ENCODE measurements at places on chromosomes 7 and 10.
A peak's percentile ranks its signal among the peaks of the same experiment; 100 is the strongest.

GRCh38 chr7:98988641-98989040, 110.3 kb downstream of the TRRAP start:
- DNase-seq: no peak

DNA sequence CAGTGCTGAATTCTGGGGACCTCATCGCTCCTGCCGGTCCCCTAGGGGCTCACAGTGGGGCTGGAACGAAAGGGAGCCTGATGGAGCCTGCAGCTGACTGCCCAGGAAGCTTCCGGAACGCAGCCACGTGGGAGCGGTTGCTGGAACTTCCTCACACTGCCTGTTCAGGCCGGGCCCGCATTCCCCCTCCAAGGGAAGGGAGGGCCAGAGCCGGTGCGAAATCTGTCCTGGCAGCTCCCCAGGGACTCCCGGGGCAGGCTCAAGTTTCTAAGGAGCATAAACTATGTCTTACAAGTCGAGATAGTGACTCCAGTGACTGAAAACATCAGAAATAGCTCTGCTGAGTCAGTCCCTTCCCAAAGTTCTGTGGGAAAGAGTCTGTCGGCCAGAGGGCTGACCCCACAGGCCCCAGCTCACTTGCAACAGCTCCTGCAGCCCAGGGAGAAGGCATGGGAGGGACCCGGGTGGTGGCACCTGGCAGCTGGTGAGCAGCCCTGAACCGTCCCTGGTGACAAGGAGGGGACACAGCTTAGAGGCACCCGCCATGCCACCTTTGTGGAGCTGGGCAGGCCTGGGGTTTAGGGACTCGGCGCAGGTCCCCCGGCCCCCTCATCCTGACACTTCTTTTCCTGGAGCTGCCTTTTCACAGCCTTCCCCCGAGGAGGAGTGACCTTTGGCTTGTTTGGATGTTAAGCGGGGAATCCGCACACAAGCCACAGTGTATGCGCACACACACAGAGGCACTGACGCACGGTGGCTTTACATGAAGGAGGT, 47.6 kb downstream of the PDGFA start:
- DNase-seq: no peak

DNA sequence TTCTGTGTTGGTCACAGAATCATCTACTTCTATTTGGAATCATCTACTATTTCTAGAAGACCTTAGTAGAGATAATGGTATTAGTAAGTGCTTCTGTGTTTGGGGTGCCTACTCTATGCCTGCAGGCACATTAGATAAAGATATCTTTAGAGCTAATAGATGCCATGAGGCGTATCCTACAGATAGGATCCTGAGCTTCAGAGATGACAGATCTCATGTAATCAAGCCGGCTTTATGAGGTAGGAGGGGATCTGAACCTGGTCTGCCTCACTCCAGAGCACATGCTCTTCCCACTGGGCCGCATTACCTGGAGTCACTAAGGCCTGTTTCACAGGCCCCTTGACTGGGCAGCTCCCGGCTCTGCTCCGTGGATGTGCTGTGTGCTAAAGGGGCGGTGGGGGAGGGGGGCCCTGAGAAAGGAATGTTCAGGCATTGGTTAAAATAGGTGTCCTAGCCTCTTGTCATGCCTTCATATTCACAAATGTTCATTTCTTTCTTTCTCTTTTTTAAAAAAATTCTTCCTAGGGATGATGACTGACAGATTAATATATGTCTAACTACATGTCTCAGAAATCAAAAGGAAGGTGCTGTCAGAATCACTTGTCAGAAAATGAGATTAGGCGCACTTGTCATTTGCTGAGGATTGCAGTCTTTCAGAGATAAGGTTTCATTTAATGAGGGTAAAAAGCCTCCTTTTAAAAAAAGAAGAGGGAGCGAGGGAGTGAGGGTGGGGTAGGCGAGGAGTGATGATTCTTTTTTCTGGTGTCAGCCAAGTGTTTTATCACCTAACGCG, 458.0 kb upstream of the GALNT17 start:
- no peak for DNase-seq

GRCh38 chr10:70528741-70529362, 50.3 kb downstream of the PALD1 start:
- no peak for DNase-seq

GRCh38 chr7:3880228-3880987, 579.4 kb downstream of the SDK1 start:
- no peak for DNase-seq

DNA sequence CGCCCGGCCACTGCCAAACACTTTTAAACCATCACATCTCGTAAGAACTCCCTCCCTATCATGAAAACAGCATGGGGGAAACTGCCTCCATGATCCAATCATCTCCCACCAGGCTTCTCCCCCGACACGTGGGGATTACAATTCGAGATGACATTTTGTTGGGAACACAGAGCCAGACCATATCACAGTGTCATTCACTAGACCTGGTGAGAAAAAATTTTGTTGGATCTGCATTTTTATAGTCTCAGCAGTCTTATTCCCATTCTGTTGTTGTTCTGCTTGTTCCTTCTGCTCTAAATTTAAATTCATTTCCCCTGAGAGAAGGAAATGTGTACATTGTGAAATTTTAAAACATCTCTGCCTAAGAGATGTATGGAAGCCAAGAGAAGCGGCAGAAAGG, 4.8 kb upstream of the MKLN1 start:
- no peak for DNase-seq

GRCh38 chr7:42461537-42461936, 224.5 kb upstream of the GLI3 start:
- DNase-seq: no peak

- DNase-seq: peak; percentile 9
Observed at GRCh38 chr10:93573051-93573909, 6.8 kb downstream of the FFAR4 start.

GRCh38 chr10:31070691-31071090, 39.0 kb upstream of the ZNF438 start:
- DNase-seq: no peak

GRCh38 chr7:1131471-1132265, 28.3 kb downstream of the ZFAND2A start:
- DNase-seq: no peak

GRCh38 chr10:8211631-8212030, 157.1 kb downstream of the GATA3 start:
- DNase-seq: no peak

DNA sequence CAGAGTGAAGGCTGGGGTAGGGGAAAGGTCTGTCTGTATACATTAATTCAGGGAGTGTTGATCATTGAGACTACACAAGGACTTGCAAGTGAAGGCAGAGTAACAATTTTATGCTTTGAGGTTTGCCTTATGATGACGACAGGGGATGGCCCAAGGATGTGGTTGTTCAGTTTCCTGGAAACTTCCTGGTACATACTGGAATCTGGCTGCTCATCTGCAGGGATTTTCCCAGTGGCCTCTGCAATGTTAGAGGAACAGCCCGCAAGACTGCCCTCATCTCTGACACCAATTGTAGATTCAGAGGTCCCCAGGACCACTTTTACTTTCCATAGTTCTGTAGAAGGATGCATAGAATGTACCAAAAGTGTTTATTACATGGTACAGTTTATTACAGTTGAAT, 189.6 kb downstream of the TMEM178B start:
- no peak for DNase-seq

DNA sequence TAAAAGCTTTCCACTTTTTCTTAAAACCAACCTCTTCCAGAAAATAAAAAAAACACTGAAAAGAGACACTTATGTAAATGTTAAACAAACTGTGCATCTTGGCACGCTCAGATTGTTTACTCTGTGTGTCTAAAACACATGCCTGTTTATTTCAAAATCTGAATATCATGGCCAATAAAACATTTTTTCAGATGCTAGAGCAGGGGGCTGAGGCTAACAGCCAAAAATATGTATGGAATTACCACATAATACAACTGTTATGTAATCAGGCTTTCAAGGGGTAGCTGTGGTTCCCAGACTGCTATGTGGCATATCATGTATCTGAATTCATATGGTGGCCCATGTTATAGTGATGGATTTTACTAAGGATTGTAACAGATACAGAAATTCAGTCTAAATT, 130.4 kb downstream of the HIBADH start:
- no peak for DNase-seq

GRCh38 chr7:39950473-39951225, 593 bp downstream of the CDK13 start:
- DNase-seq: no peak

GRCh38 chr10:99539820-99540219, 7.1 kb downstream of the NKX2-3 start:
- no peak for DNase-seq

- no peak for DNase-seq
Observed at GRCh38 chr7:75696263-75697037, 42.3 kb downstream of the HIP1 start.

DNA sequence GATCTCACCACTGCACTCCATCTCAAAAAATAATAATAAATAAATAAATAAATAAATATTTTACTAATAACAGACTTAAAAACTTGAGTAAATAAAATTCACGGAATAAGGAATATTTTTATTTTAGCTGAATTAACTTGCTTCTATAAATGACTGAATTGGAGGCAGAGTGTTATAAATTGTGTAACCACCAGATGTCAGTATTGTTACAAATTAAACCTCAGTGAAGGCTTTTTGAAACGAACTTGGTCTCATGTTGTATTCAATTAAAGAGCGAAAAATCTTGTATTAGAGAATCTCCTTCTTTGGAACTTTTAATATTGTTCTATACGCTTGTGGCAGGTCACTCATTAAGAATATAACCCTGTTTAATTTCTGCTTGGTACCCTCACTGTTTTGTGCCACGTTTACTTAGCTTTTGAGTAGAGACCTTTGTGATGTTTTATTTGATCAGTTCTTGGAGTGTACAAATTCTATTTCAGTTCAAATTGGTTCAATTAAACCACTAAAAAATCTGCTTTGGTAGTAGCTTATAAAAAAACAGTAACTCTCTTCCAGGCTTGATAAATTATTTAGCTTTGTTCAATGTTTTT, 45.6 kb upstream of the SCIN start:
- DNase-seq: peak; percentile 24

GRCh38 chr10:92689663-92690210, at the start of gene HHEX:
Gene HHEX, plus strand, starts transcription at chr10:92689955. Its CDS starts 32 bp downstream, at chr10:92689987.
- DNase-seq: peak; percentile 65

DNA sequence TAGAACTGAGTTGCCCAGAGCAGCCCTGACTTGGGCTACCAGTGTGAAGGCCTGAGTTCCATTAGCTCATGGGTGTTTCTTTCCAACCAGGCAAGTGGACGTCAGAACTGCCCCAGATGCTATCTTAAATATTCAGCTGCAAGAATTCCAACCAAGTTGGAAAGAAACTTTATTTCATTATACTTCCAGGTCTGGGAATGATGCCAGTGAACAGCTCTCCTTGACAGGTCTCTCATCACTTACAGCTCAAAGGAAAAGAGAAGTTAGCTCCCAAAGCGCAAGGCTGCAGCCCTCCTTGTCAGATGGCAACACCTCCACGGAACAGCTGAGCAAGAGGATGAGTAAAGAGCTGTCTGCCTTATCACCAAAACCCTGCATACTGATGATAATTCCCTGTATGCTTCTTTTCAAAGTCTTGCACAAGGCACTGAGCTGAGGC, 255.5 kb upstream of the AOAH start:
- no peak for DNase-seq

GRCh38 chr10:131751827-131752775, 148.7 kb upstream of the PPP2R2D start:
- no peak for DNase-seq

GRCh38 chr7:151243045-151243349, 5.5 kb downstream of the SMARCD3 start:
- DNase-seq: no peak

- no peak for DNase-seq
Observed at GRCh38 chr7:137940656-137941518, 61.0 kb downstream of the CREB3L2 start.

DNA sequence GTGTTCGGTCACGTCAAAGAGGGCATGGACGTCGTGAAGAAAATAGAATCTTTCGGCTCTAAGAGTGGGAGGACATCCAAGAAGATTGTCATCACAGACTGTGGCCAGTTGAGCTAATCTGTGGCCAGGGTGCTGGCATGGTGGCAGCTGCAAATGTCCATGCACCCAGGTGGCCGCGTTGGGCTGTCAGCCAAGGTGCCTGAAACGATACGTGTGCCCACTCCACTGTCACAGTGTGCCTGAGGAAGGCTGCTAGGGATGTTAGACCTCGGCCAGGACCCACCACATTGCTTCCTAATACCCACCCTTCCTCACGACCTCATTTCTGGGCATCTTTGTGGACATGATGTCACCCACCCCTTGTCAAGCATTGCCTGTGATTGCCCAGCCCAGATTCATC, 6.5 kb downstream of the PPIF start:
- no peak for DNase-seq

- DNase-seq: no peak
Observed at GRCh38 chr7:139505563-139505962, 17.9 kb upstream of the CLEC2L start.

DNA sequence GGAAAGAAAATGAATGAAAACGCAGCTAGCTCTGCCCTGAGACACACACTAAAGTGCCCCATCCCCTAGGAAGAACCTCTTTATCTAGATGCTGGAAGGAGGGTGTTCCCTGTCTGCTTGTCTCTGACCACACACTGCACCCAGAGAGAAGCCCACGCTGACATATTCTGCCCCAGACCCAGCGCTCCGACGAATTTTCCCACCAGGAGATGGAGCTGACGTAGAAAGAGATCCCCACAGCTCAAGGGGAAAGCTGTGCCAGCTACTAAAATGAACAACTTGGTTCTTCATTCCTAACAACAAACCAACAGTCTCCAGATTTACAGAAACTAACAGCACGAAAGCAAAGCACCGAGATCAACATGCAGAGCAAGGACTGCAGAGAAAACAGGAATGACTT, 73.3 kb downstream of the KIAA1549 start:
- DNase-seq: no peak

- DNase-seq: no peak
Observed at GRCh38 chr7:120272701-120273475, at the start of gene KCND2. Gene KCND2, plus strand, starts transcription at chr7:120273175.

GRCh38 chr10:129021594-129022304, 445.3 kb upstream of the MGMT start:
- DNase-seq: no peak

DNA sequence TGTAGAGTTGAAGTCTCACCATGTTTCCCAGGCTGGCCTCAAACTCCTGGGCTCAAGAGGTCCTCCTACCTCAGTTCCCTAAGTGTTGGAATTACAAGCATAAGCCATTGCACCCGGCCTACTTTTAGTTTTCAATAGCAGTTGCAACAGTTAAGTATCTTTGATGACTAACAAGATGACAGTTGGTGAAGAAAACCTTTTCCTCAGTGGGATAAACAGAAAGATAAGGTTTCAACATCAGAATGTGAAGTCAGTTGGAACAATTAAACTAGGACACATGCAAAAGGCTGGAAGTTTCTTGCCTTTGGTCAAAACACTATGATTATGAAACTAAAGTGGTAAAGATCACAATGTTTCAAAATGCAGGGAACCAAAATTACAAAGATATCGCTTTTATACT, 169.2 kb downstream of the ZNF438 start:
- DNase-seq: no peak
